Kidney glomerular epithelial cell (primary cell): ENCODE measurements at places on chromosomes 12 and 14.
A peak's percentile ranks its signal among the peaks of the same experiment; 100 is the strongest.

GRCh38 chr12:49044660-49045059 is 15.9 kb downstream of the KMT2D start:
- no peak for DNase-seq

- no peak for DNase-seq
These were observed 1.9 kb downstream of the RIMKLB start for GRCh38 chr12:8699714-8700113.

- no peak for DNase-seq
These were observed 332.4 kb upstream of the PRICKLE1 start for GRCh38 chr12:42921741-42922504.

- DNase-seq = no peak
These were observed 96.0 kb upstream of the TMTC1 start for GRCh38 chr12:29879606-29880308.

GRCh38 chr14:59377991-59378601 is 87.1 kb downstream of the GPR135 start:
- no peak for DNase-seq

DNA sequence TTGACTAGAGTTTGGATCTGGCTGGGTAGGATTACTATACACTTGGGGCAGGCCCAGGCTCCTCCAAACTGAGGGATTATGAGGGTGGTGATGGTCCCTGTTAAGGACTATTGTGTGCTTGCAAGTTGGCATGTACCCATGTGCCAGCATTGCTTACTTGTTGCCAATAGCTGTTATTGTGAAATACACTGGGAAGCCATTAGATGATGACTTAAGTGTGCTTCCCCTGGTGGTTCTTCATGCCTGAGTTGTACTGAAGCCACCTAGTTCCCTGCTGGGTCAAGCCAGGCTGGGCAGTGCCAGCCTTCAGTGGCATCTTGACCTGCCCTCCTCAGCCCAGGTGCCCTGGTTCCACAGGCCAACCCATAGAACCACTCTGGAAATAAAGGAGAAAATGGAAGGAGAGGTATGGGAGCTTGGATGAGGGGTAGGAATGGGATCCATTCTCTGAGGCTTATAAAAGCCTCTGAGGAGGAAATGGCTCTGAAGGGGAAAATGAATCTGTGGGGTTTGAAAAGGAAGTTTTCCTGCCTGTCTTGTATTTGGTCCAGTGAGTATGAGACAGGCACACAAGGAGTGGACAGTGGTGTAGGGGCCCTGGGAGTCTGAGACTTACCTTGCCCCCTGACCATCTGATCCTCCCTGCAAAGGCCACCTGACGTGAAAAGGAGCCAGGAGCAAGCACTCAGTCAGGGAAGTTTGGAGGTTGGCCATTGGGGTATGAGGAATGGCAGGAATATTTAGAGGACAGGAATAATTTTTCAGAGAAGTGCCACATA is 724 bp downstream of the LTB4R start:
- DNase-seq = no peak

GRCh38 chr14:77641534-77642341 is 25.3 kb upstream of the SPTLC2 start:
- DNase-seq = no peak

GRCh38 chr14:100944052-100944451 is 40.5 kb upstream of the RTL1 start:
- DNase-seq = no peak

DNA sequence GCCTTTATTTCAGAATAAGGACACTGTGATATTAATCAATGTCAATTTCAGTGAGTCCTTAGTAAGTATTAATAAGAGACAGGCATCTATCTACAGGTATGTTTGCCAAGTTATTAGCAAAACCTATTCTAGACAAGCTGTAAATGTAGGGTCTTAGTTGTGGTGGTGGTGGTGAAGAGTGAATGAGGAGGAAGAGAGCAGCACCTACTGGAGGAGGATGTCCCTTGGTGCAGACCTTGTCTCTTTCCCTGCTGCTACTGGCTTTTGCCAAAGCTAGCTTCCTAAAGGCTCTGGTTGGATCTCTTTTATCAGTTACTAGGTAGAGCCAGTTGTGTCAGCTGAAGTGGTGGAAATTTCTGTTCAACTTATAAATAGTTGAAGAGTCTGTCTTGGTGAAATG is 304.8 kb upstream of the ATP2B1 start:
- DNase-seq = no peak

- no peak for DNase-seq
These were observed 69.9 kb downstream of the PLXNC1 start for GRCh38 chr12:94218233-94218632.

- no peak for DNase-seq
These were observed 45.1 kb upstream of the KITLG start for GRCh38 chr12:88625356-88625755.

- DNase-seq = no peak
These were observed 70.8 kb downstream of the FBXL14 start for GRCh38 chr12:1523558-1524050.

GRCh38 chr12:76957301-76957700 is 78.5 kb upstream of the CSRP2 start:
- DNase-seq = no peak

GRCh38 chr12:70948976-70949336 is 28.4 kb upstream of the PTPRR start:
- no peak for DNase-seq

DNA sequence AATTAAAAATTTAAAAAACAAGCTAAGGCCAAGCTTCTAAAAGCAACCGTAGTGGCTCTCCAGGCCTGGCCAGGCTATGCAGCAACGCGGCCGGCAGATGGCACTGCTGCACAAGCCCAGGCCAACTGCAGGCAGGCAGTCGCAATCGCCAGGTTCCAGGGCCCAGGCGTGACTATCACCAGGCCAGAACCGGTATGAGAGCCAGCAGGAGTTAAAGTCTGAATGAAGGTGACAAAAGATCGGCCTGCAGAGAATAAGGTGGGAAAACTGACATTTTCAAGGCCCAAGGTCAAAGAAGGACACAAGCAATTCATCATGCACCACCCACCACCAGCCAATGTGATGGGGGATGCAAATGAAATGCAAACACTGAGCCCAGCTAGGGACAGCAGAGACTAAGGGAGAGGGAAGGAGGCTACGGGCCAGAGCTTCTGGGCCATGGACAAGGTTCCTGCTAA is 43.6 kb upstream of the ANO2 start:
- DNase-seq = peak; percentile 48

GRCh38 chr14:55927028-55927427 is 191.2 kb upstream of the PELI2 start:
- DNase-seq = no peak

GRCh38 chr12:2454601-2455177 is 340.1 kb upstream of the FKBP4 start:
- no peak for DNase-seq

GRCh38 chr14:105365101-105365500 is 33.2 kb upstream of the TEX22 start:
- no peak for DNase-seq

GRCh38 chr12:94644141-94644979 is 6.0 kb downstream of the TMCC3 start:
- DNase-seq = peak; percentile 79

GRCh38 chr12:100574187-100575074 is 947 bp downstream of the GAS2L3 start:
- DNase-seq = peak; percentile 11

- DNase-seq = no peak
These were observed 21.0 kb downstream of the SLC25A29 start for GRCh38 chr14:100285021-100285912.

GRCh38 chr12:119631930-119632678 is 35.8 kb upstream of the PRKAB1 start:
- peak; percentile 8 for DNase-seq

GRCh38 chr12:57225680-57226210 is 3.8 kb upstream of the SHMT2 start:
- no peak for DNase-seq

DNA sequence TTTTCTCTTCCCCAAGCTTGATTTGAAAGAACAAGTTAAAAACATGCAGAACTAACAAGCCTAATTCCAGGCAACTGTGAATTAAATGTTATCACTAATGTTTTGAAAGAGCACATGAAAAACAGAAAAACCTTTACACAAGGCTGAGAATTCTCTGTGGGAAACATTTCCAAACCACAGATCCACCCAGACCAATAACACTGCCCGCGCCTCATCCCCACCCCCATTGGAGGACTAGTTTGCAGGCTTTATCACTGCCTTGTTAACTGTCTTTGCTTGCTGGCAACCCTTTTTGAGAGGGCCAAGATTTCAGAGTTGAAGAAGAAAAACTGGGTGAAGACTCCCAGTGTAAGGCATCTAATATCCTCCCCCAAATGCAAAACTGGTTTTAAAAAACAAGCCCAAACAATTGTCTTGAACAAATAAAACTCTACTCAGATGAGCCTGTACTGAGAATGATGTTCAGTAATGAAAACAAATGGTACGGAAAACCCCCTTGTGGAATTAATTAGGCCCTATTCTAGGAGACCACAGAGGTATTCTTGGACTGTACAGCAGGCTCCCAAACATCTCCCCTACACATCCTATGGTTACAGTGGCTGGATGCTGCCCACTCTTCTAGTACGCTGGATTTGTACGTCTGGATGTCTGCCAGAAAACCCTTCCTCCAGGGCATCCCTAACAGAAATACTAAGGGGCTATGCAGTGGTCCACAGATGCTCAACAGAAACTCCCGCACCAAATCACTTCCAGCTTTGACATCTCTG is 5.8 kb downstream of the MAX start:
- no peak for DNase-seq

DNA sequence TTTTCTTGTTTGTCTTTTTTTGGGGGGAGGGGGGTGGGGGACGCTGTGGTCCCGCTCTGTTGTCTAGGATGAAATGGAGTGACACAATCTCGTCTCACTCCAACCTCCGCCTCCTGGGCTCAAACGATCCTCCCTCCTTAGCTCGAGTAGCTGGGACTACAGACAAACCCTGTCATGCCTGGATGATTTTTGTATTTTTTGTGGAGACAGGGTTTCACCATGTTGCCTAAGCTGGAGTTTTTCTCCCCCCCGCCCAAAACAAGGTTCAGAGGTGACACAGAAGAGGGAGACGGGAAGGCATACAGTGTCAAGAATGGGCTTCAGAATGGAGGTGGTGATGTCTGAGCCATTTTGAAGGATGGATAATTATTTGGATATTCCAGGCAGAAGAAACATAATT is 116.9 kb upstream of the ATF1 start:
- DNase-seq = peak; percentile 1

GRCh38 chr12:94304012-94304411 is 155.6 kb downstream of the PLXNC1 start:
- no peak for DNase-seq

DNA sequence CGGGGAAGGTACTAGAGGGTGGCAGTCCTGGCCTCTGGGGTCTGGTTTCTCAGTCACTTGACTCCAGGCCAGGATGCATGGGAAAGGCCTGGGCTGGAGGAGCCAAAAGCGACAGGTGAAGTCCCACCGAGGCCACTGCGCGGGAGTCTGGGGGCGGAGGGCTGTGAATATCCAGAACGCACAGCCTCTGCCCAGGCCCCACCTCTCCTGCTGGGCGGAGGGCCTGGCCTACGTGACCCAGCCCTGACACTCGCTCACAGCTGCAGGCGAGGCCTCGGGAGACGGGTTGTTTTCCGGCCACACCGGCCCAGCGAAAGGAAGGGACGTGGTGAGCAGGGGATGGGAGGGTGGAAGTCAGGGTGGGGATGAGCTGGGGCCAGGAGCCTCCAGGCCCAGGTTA is 91.2 kb downstream of the RFLNA start:
- DNase-seq = no peak

DNA sequence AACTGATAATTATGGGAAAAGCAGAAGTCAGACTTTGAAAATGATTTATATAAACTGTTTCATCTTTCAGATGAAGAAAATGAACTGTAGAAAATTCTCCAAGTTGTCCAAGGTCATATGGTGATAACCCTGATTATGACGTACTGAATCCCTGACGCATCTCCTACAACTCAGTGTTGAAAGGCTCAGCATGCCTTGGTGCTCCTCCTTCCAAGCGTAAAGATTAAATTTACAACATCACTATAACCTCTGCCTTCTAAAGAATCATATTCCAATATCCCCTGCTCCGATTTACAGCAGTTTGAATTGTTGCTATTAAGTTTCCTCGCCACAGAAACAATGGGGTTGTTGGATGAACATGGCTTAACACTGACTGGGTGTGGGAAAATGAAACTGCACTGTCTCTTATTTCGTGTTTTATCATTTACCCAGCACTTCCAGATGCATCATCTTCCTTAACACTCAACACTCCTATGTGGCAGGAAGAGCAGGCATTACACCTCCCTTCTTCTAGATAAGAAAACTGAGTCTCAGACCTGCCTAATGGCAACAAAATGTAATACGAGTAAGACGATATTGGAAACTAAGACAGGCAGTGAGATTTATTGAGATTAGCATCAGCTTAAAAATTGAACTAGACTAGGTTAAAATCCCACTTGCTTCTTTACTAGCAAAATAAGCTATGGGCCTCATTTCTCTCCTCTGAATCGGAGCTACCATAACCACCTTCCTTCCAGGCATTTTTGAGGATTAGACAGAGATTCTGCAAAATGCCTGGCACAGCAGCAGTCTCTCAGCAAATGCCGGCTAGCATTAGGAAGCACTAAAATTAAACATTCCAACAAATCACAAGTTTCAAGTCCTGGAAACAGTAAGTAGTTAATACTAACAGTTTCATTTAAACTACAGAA is 74.2 kb downstream of the PPM1H start:
- peak; percentile 58 for DNase-seq

DNA sequence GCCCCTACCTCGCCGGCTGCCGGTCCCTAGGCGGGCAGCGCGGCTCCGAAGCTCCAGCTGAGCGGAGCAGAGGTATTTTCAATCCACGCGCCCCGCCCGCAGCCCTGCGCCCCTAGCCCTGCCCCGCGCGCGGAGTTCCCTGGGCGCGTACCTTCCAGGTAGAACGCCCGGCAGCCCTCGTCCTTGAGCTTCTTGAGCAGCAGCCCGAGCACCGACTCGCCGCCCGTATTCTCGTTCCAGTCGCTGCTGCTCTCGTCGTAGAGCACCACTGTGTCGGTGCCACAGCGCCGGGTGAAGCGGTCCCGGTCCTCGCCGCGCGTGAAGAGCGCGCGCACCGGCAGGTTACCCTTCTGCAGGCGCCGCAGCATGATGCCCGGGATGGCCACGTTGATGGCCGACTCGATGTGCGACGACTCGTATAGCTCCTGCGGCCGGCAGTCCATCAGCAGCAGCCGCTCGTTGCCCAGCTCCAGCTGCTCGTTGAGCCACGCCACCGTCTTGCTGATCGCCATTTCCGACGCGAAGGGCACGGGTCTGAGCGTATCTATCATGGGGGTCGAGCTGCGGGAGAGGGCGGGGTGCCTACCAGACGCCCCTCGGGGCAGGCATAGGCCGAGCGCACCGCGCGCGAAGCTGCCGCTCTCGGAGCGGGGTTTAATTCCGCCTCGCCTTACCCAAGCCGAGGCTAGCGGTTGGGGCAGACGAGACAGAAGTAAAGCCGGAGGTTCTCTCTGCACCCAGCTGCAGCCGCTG is 636 bp downstream of the DUSP6 start:
- no peak for DNase-seq

DNA sequence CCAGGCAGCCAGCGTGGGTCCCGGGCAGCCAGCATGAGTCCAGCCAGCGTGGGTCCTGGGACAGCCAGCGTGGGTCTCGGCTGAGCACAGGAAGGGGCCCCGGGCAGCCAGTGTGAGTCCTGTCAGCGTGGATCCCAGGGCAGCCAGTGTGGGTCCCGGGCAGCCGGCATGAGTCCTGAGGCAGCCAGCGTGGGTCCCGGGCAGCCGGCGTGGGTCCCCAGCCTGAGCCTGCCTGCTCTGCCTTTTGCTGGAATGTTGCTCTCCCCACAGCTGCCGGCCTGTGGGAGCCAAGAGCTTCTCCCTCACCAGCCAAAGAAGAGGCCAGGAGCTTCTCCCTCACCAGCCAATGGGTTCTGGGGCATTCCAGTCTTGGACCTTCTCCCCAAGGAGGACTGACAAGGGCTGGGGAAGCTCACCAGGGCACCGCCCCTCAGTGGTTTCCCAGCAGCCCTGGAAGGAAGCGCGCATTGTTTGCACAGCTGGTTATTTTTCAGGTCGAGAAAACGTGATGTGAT is 15.0 kb upstream of the RFLNA start:
- no peak for DNase-seq
